ENCODE measurements at places on chromosomes 11 and 22.

GRCh38 chr22:18032455-18033101, 8.2 kb upstream of the MICAL3 start:
- no peak for DNase-seq

DNA sequence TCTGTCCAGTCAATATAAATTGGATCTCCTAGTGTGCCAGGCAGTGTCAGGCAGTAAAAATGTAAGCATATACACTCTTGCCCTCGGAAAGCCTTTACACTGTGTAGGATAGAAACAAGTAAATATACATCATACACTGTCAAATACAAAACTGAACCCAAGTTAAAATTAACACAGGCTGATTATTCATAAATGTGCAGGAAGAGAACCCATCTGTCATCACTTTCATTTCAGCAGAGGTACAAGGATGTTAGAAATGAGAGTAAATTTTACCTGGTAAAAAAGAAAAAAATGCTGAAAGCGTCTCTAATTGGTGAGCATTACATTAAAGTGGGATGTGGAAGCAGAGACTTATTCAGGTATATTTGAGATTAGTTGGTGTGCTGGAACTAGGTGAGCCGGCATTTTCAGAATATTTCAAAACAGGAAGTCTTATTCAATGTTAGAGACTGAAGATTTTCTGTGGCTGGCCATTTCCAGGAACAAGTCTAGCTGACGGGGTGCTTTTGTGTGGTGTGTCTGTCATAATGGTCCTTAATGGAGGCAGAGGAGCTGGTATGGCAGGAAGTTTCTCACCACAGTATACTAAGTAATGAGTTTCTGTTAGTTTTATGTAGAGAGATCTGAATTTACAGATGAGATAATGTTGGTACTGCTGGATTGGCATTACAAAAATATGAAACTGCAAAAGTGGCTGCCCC, 192.6 kb downstream of the CASP12 start:
- DNase-seq, result peak; percentile 28

DNA sequence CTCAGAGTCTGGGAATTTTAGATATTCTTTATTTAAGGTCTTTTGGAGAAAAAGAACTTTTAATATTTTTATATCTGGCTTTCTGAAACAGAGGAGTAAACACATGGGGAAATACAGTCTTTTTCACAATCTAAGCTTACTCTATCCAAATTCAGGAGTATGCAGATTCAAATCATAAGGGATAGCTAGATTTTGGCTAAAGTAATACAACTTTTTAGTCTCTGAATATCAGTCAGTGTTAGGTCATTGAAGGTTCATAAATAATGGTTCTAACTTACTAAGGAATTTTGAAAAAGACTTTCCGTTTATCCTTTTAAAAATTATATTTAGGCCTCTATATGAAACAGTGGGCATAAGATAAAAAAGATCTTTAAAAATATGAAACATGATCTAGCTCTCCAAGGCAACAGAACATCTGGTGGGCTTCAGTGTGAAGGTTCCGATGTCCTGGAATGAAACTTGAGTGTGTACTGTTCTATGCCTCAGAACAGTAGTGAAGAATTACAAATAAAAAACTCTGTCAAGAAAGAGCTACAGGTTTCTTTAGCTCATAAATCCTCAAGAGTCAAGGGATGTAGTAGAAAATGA, 165.2 kb upstream of the PDGFD start:
- no peak for DNase-seq

GRCh38 chr11:65663639-65664200, 1.0 kb upstream of the RELA start:
- DNase-seq, result no peak

GRCh38 chr11:72642884-72643522, 31.2 kb downstream of the PDE2A start:
- DNase-seq, result peak; percentile 50

GRCh38 chr11:86746514-86746913, 53.8 kb upstream of the PRSS23 start:
- DNase-seq, result no peak

GRCh38 chr22:37008365-37008764, 10.9 kb downstream of the TST start:
- no peak for DNase-seq

DNA sequence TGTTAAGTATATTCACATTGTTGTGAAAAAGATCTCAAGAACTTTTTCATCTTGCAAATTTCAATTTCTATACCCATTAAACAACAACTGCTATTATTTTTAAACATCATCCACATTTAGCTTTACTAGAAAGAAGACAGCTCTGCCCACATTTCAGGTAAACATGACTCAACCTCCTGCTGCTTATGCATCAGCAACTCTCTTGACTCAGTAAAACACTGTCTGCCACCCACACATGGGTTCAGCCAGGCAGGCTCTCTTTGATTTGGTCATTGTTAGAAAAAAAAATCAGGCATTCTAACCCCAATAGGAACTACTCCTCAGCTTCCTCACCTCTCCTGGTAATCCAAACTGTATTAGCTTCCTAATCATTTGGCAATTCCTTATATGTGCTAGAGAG, 5.1 kb upstream of the ENDOD1 start:
- DNase-seq, result peak; percentile 45

- no peak for DNase-seq
These were observed 13.4 kb upstream of the TPCN2 start for GRCh38 chr11:69035150-69035945.

DNA sequence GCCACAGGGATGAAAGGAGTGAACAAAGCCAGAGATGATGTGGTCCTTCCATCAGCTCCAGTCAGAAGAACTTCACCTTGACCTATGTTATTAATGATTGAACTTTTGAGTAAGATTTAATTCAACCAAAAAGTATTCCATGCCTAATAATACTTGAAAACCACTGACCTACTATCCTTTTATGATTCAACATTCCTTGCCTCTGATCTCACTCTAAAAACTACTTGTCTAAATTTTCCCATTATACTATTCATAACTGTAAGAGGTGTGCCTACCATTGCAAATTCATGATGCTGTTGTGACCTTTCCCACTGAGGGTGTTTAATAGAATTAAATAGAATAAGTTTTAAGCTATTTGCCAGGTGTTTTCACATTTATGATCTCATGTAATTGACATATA, 164.7 kb upstream of the GUCY1A2 start:
- no peak for DNase-seq

GRCh38 chr11:47609675-47610074, 15.5 kb upstream of the C1QTNF4 start:
- DNase-seq, result no peak

DNA sequence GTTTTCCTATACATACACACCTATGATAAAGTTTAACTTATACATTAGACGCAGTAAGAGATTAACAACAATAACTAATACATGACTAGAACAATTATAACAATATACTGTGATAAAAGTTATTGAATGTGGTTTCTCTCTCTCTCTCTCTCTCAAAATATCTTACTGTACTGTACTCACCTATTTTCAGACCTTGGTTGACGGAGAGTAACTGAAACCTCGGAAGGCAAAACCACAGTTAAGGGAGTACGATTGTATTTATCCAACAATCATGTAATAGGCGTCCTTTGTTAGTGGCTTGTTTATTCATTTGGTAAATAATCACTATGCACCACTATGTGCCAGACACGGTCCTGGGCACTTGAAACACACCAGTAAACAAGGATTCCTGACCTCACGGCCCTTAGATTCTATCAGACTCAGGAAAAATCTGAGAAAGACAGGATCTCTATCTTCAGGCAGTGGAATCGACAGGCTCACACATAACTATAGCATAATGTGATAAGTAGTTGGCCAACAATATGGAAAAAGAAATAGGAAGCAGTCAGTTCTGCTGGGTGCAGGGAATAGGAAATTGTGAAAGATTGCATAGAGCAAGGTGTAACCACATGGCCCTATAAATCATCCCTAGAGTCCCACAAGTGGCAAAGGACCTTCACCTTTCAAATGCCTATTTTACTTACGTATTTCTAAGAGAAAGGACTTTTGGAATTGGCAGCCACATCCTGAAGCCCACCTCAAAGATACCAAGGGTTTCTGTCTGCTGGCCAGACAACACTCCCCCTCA, 12.0 kb downstream of the ETS1 start:
- no peak for DNase-seq

DNA sequence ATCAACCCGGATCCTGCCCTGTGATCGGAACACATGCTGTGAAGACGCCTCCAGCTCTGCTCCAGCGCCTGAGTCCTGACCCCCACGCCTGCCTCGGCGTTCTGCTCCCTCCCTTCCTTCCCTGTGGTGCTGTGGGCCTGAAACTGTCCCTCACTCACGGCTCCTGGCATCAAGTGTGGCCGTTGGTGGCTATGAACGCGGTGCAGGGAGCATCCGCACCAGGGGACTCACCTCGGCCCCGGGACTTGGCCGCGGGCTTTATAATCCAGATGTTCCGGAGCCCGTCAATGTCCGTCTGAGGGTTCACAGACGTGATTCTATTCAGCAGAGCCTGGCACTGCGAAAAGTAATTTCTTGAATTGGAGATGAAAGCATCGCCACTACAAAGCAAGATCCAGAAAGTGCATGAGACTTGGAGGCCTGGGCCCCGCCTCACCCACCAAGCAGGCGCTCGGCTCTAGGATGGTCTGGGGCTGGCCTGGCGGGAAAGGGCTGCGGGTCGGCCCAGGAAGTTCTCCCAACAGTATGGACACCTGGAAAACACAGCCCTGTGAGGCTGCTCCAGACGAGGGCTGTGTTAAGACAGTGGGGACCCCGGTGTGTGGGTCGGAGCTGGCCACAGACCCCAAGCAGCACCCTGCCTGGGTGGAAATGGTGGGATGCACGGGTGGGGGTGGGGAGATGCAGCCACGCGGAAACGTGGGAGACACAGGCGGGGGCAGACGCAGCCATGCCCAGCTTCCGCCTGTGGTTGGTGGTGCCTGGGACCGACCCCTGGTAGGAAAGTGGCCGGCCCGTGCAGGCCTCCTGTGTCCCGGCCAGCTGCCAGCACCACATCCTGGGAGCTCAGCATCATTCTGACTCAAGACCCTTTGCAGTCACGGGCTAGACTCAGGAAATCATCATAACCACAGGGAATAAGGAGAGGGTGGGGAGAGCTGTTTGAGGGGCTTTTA, 21.8 kb upstream of the IL17REL start:
- DNase-seq, result no peak

- DNase-seq, result no peak
These were observed 12.7 kb downstream of the OR56A5 start for GRCh38 chr11:5955586-5955985.

DNA sequence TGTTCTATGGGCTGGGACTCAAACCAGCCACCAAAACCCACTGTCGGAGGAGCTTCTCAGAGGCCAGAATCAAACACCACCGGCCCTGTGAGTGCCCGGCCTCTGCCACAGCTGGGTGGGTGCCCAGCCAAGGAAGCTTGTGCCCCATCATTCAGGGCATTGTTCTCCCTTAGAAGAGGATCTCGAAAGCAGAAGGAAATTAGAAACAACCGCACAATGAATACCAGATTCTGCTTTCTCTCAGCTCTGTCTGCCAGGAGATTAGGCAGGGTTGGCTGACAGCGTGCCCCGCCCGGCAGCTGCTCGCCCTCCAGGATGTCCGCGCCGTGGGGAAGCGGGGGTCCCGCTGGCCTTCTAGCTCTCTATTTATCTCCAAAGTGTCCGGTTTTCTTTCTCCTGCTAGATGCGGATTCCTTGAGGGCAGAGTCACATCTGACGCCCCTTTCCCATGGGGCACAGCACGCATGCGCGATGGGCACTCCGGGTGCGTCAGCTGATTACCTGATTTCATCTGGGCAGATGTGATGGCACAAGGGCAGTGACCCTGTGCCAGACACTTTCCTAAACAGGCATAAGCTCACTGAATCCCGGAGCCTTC, 25.5 kb downstream of the SCGB1A1 start:
- DNase-seq, result peak; percentile 47

DNA sequence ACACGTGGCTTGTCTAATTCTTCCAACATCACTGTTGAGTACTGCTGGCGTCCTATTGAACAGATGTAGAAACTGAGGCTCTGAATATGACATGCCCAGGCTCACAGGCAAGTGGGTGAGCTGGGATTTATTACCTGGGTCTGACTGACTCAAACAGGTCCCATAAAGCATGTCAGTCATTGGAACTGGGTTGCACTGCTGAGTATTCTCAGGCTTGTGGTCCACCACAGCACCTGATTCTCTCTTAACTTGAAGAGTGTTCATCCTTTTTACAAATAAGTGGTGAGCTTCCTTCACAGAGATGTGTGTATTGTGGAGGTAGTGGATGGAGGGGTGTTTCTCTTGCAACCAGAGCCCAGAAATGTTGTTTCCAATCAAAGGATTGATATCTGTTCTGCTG, 44.5 kb downstream of the SC5D start:
- no peak for DNase-seq

- no peak for DNase-seq
These were observed 8.1 kb downstream of the CLPB start for GRCh38 chr11:72426103-72426757.

DNA sequence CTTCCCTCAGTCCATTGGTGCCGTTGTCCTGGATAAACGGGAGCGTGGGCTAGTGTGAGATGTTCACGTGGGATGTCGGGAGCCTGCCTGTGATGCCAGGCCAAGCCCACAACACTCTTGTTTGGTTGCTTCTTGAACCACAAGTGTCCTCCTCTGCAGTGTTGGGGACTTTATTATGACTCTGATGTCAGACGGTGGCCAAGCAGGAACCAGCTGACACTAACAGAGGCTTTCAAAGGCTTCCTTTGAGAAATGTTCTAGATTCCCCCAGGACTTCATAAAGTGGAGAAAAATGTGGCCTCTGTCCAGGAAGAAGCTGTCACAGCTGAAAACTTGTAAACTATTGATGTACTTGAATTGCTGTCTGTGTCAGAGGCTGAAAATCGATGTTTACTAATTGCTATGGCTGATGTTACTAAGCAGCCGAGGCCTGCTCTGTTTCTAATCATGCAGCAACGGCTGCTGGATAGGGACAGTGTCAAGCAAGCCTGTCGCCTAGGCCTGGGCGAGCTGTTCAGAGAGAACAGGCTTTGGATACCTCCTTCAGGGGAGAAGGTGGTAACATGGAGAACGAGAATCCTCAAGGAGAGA, 131.7 kb downstream of the TBC1D22A start:
- no peak for DNase-seq

DNA sequence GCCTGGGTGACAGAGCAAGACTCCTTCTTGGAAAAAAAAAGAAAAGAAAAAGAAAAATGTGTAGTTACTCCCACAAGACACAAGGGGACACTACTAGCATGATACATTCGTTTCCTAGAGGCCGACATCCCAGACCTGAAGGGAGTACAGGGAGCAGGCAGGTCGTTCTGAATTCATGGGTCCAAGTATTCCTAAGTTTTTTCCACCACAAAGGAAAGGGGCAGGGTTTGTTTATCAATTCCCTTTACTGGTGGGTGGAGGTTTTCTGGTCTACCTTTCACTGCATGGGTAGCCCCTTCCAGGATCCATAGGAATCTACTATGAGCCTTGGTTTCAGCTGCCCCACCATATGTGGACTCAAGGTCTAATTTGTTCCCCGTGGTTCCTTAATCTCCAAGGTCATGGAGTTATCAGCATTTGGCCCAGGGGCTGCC, 11.8 kb downstream of the TIGD3 start:
- DNase-seq, result no peak

- peak; percentile 36 for DNase-seq
These were observed 13.8 kb upstream of the SLC39A13 start for GRCh38 chr11:47394322-47395222.

DNA sequence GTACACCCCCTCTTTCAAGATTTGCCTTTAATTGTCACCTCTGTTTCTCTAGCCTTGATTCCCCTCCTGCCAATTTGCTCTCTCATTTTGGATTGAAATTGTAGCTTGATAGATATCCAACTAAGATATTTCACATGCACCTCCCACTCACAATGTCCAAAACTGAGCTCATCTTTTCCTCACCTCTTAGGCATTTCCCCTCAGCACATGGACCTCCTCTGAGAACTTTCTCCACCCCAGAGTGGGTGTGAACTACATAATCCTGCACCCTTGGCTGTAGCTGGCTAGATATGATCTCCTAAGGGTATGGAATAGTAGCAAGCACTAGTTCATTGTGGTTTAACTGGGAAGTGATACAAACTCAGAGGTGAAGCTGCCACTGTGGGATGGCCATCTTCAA, 91.5 kb upstream of the SESN3 start:
- no peak for DNase-seq
